Astrocyte (in vitro differentiated cells and primary cell): ENCODE measurements at places on chromosomes 1 and 21. TPM values are rescaled to one million over a fixed set of nuclear protein-coding genes. Genes with fewer than 3 reads are reported as not detected.

- no peak for DNase-seq
Observed at GRCh38 chr1:154983776-154984466, 777 bp downstream of the FLAD1 start.

GRCh38 chr21:34722684-34723300 lies 54.0 kb downstream of the CLIC6 start:
- DNase-seq, result no peak

DNA sequence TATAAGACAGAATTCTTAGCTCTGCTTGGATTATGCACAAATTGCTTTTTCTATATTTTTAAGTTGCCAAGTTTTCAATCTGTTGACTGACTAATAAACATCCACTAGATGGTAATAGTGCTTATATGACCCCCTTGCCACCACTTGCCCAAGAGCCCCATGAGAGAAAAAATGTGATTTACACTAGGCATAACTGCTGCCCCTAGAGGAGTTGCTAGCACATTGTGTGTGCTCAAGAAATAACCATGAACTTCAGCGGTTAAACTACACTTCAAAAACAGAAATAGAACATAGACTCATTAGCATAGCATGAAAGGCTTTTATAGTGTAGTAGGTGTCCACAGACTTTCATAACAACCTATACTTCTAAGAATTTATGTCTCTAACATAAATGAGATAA lies 61.4 kb downstream of the BRINP3 start:
- DNase-seq, result no peak

Gene TMPRSS2
- total RNA-seq, result 0.84 and 0.89 TPM in 2 replicates

Gene FCN3
- total RNA-seq, result not detected in 2 replicates

- DNase-seq, result no peak
Observed at GRCh38 chr1:68028566-68028965, 21.9 kb downstream of the DIRAS3 start.

DNA sequence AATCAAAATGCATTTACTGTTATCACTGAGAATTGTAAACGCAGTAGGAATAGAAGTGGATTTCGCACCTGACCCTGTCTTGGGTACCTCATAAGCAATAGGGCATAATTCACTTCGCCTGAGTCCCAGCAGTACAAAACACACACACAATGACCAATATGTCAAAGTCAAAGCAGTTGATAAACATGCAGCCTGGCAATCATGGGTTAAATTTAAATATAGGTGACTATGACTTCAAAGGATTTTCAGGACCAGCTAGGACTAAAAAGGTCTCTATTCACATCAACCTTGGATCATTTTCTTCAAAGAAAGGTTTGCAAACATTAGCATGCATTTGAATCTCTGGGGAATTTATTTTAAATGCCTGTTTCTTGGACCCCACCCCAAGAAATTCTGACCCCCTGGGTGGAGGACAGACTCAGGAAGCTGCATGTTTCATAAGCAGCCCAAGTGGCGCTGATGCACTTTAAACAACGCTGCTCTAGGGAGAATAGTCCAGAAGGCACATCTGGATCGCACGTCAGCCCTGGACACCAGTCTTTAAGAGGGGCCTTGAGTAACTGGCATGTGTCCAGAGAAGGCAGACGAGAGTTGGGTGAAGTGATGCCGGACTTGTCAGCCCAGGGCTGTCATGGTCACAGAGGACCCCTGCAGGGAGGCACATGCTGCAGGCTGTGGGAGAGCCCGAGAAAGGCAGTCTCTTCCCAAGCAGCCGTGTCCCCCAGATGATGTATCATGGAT lies 55.7 kb upstream of the EFHD2 start:
- DNase-seq, result no peak

DNA sequence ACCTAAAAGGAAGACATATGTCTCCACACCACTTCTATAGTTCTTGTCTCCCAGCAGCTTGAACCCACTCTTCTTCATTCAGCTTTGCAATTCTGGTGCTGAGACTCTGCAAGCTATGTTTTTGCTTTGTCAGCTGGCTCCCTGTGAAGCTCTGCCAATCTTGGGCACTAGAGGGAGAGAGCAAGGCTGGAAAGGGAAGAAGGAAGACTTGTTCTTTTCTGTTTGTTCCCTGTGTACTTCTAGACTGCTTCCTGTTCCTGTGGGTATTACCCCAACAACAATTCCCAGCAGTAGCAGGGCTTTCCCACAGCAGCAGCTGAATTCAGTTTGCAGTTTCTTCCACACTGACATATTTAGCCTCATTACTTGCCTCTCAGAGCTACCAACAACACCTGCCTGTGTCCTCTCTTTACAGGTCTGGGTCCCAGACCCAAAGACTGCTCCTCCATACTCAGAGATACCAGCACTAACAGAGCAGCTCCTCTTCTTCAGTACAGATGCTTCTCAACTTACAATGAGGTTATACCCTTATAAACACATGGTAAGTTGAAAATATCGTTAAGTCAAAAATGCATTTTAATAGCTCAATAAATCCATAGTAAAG lies 275.2 kb upstream of the NEGR1 start:
- DNase-seq, result peak; percentile 2

DNA sequence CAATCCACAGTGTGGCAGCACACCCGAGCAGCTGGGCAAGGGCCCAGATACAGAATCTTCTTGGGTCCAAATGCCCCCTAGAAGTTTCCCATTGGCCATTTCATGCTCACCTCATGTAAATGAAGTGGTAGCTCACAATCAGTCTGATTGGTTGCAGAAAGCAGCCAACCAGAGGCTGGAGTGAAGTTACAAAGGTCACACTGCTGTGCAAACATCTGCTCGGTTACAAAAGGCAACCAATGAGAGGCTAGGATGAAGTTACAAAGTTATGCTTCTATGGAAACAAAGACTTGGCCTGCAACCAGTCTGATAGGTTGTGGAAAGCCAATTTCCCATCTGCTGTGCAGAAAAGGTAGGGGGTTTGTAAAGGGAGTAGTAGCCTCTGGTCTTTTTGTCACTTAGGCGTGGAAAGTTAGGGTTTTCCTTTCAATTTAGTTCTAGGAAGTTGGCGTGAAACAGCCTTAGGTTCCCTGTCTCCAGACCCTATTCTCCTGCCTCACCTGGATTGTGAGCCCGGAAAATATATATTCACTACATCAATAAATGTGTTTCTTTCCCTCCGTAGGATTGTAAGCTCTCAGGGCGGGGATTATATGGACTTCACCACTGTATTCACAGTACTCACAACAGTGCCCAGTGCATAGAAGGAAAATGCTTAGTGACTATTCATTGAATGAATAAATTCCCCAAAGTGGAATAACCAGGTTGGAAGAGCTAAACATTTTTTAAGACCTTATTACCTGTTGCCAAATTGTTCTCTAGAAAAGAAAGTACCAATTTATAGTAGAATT lies 91.9 kb downstream of the URB2 start:
- no peak for DNase-seq

GRCh38 chr1:164683235-164683634 lies 124.3 kb downstream of the PBX1 start:
- peak; percentile 29 for DNase-seq

Gene ETV3L
- not detected in 2 replicates for total RNA-seq

DNA sequence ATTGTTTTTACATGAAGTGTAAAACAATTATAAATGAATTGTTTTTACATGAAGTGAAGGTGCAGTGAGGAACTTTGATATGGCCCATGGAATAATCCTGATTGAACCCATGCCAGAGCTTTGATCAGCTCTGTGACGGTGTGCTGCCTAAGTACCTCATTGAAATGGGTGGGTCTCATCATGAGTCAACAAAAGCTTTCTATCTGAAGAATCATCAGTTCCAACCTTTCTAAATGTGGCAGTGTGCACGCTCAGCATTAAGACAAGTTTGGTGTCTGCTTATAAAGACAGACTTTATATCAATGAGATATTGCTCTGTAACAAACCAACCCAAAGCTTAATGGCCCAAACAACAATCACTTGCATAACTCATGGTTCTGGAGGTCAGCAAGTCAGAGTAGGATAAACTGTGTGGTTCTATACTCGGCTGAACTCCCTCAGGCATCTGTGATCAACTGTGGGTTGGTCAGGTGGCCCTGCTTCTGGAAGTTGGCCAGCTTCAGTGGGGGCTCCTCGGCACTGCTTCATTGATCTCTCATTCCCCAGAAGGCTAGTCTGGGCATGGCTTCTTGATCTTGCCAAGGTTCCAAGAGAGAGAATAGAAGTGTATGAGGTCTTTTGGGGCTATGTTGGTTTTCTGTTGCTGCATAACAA lies 258.0 kb downstream of the LTN1 start:
- DNase-seq, result no peak
